Activated naive CD8-positive, alpha-beta T cell treated with anti-CD3 and anti-CD28 coated beads for 36 hours (primary cell): ENCODE measurements at places on chromosomes 4 and X. TPM values are rescaled to one million over a fixed set of nuclear protein-coding genes. Genes with fewer than 3 reads are reported as not detected.

Gene AFF2
- 1.4 TPM for total RNA-seq

Gene LANCL3
- total RNA-seq, result 0.04 TPM

Gene NPY5R
- total RNA-seq, result not detected

Gene GPRASP1
- 3.8 TPM for total RNA-seq

Gene BCLAF3
- total RNA-seq, result 2.7 TPM

Gene TRAPPC11
- total RNA-seq, result 21.6 TPM

Gene CT45A10
- not detected for total RNA-seq

DNA sequence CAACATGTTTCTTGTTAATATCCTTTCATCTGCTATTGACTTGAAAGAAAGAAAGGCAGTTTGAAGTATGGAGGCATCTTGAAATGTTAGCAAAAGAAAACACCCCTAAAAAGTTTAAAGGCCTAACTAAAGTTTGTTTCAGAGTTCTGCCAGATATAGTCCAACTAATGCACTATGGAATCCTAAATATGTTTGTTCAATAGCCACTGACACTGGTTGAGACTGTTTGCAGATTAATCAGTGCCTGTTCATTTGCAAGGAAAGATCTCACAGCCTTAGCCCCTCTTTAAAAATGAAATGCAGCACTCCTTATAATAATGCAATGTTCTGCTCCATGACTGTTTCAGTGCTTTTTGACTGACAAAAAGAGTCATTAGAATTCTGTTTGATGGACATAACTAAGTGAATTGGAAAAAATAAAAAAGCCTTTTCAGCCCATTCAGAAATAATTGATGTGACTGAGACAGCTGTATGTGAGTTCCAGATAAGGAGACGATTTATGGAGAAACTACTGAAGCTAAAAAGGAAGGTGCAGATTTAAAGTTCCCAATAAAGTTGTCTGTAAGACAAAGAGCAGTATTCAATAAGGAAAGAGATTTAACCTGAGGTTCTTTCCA is 192.0 kb downstream of the PCDH7 start:
- H3K36me3 ChIP-seq, result no peaks in the 10 kb centered on the region
- DNase-seq, result no peak
- H3K27ac ChIP-seq, result no peak overlapping the region
- no peak overlapping the region for H3K4me3 ChIP-seq
- no peaks in the 10 kb centered on the region for H3K27me3 ChIP-seq
- no peaks in the 10 kb centered on the region for H3K4me1 ChIP-seq

GRCh38 chr4:151198748-151199147 is 78.2 kb upstream of the PRSS48 start:
- H3K27me3 ChIP-seq, result peaks cover 5% of the 10 kb centered on the region
- H3K4me1 ChIP-seq, result no peaks in the 10 kb centered on the region
- no peak for DNase-seq

GRCh38 chr4:53717064-53717549 is 125.8 kb upstream of the LNX1 start:
- no peaks in the 10 kb centered on the region for H3K4me1 ChIP-seq
- peaks cover 40% of the 10 kb centered on the region for H3K27me3 ChIP-seq
- no peak overlapping the region for H3K27ac ChIP-seq

DNA sequence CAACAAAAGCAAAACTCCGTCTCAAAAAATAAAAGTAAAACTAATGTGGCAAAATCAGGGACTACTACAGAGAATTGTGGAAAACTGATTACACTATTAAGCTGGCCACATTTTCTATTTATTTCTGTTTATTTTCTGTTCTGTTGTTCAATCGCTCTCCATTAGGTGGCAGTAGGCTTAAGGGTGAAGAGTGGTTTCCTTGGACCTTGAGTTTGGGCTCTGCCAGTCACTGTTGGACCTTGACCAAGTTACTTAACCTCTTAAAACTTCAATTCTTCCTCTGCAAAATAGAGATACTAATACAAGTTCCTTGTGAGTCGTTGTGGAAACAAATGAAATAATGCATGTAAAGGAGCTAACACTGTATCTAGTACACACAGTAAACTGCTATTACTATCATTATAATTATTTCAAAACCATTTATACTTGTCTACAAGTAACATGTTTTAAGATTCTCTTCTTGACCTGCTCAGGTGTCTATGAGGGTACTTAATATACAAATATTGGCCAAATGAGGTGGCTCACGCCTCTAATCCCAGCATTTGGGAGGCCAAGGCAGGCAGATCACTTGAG is 15.2 kb downstream of the HSD17B11 start:
- no peak for DNase-seq
- H3K36me3 ChIP-seq, result peaks cover 2% of the 10 kb centered on the region
- no peak overlapping the region for H3K4me3 ChIP-seq
- H3K4me1 ChIP-seq, result peaks cover 7% of the 10 kb centered on the region

- H3K4me1 ChIP-seq, result no peaks in the 10 kb centered on the region
- H3K4me3 ChIP-seq, result no peak overlapping the region
- H3K36me3 ChIP-seq, result no peaks in the 10 kb centered on the region
- DNase-seq, result no peak
Measured at GRCh38 chrX:100812216-100813158, 7.7 kb upstream of the CSTF2 start.
